ENCODE measurements at places on chromosomes 2 and 18. TPM values are rescaled to one million over a fixed set of nuclear protein-coding genes. Genes with fewer than 3 reads are reported as not detected.

Gene PKDCC
- total RNA-seq = 2.2 TPM

Gene ANTXR1
- 18.4 TPM for total RNA-seq

Gene HOXD11
- total RNA-seq = not detected

Gene NGEF
- total RNA-seq = 1.5 TPM

Gene DUSP2
- 0.54 TPM for total RNA-seq

Gene SLC4A5
- total RNA-seq = 0.09 TPM

Gene ANKRD30B
- total RNA-seq = not detected

Gene B4GALT6
- total RNA-seq = 4.8 TPM

Gene RGPD4
- total RNA-seq = not detected

Gene DCDC2C
- total RNA-seq = not detected

Gene TMEM237
- total RNA-seq = 26.3 TPM

Gene MOCOS
- 1.6 TPM for total RNA-seq

Gene SCN9A
- total RNA-seq = 1.2 TPM

Gene MYL12A
- 1,310 TPM for total RNA-seq

Gene OR6B2
- total RNA-seq = not detected

All from endothelial cell of coronary artery (primary cell).